ENCODE measurements at places on chromosomes 12 and 14. TPM values are rescaled to one million over a fixed set of nuclear protein-coding genes. Genes with fewer than 3 reads are reported as not detected.
A peak's percentile ranks its signal among the peaks of the same experiment; 100 is the strongest.

HRK gene
- total RNA-seq, result 0.30 TPM

CCDC196 gene
- total RNA-seq, result not detected

IPO4 gene
- 24.8 TPM for total RNA-seq

BCAT1 gene
- total RNA-seq, result 0.36 TPM

DNA sequence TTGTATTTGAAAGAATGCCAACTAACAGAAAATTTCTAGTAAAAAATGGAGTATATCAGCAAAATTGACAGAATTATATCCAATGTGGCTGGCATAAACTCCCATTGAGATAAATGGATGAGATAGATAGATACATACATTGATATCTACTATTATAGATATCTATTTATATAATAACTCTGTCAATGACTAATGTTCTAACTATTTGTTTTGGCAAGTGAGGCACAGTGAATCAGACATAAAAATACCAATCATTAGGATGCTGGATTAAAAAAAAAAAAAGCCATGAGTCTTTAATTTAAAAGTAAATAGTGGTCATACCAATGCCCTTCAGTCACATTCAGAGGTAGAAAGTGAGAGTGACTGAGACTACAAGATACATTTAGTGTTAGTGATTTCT lies 33.7 kb upstream of the GLIPR1 start:
- no peaks in the 10 kb centered on the region for H3K27me3 ChIP-seq
- H3K36me3 ChIP-seq, result no peaks in the 10 kb centered on the region
- no peak for DNase-seq
- no peaks in the 10 kb centered on the region for H3K4me1 ChIP-seq

DNA sequence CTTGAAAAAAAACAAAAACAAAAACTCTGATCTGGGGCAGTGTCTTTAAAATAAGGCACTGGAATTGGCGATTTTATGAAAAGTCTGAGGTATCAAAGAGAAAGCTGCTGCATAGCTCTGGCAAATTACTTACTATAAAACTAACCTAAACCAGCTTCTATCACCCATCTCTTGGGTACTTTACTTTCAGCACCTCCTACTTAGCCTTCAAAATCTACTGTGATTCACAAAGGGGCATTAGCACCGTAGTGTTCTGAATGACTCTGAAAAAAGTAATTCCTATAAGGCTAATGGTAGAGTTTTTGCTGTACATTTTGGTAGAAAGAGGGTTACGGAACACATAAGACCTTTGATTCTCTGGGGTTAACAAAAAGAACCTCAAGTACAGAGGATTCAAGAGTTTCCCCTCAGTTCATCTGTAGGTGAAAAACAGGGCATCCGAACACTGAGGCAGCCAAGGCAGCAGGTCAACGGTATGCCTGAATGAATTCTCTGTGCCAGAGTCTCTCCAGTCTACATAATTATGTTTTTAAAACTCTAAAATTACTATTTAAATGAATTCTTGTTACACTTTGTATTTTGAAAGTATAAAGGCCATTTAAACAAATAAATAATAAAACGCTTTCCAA lies 101.5 kb downstream of the ELK3 start:
- H3K36me3 ChIP-seq, result peaks cover 66% of the 10 kb centered on the region
- H3K4me1 ChIP-seq, result peaks cover 23% of the 10 kb centered on the region
- H3K4me3 ChIP-seq, result no peak overlapping the region
- H3K27ac ChIP-seq, result peak overlapping the region; percentile 60
- DNase-seq, result no peak

DNA sequence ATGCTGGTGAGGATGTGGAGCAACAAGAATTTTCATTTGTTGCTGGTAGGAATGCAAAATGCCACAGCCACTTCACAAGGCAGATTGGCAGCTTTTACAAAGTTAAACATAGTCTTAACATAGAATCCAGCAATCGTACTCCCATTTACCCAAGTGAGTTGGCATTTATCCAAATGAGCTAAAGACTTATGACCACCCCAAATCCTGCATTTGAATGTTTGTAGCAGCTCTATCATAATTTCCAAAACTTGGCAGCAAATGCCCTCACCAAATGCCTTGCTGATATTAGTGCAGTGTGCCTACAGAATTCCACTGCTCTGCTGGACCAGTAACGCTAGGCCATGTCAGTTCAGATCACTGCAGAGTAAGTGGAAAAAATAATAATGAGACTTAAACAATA lies 120.7 kb upstream of the AMIGO2 start:
- peaks cover 78% of the 10 kb centered on the region for H3K4me1 ChIP-seq
- no peak for DNase-seq
- H3K27ac ChIP-seq, result peak overlapping the region; percentile 77
- peaks cover 14% of the 10 kb centered on the region for H3K36me3 ChIP-seq
- H3K27me3 ChIP-seq, result no peaks in the 10 kb centered on the region

DNA sequence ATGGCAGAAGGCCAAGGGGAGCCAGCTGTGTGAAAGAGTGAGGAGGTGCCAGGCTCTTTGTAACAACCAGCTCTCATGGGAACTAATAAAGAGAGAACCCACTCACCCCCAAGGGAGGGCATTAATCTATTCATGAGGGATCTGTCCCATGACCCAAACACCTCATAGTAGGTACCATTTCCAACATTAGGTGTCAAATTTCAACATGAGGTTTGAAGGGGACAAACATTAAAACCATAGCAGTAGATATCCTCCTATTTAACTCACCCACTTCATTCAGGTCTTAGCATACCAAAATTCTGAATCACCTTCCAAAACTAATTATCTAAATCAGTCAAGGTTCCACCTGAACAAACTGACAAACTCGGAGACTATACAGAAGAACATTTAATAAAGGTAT lies 75.3 kb downstream of the PPFIA2 start:
- no peak overlapping the region for H3K27ac ChIP-seq
- H3K27me3 ChIP-seq, result peaks cover 10% of the 10 kb centered on the region
- DNase-seq, result no peak
- no peaks in the 10 kb centered on the region for H3K36me3 ChIP-seq
- H3K4me3 ChIP-seq, result no peak overlapping the region

DNA sequence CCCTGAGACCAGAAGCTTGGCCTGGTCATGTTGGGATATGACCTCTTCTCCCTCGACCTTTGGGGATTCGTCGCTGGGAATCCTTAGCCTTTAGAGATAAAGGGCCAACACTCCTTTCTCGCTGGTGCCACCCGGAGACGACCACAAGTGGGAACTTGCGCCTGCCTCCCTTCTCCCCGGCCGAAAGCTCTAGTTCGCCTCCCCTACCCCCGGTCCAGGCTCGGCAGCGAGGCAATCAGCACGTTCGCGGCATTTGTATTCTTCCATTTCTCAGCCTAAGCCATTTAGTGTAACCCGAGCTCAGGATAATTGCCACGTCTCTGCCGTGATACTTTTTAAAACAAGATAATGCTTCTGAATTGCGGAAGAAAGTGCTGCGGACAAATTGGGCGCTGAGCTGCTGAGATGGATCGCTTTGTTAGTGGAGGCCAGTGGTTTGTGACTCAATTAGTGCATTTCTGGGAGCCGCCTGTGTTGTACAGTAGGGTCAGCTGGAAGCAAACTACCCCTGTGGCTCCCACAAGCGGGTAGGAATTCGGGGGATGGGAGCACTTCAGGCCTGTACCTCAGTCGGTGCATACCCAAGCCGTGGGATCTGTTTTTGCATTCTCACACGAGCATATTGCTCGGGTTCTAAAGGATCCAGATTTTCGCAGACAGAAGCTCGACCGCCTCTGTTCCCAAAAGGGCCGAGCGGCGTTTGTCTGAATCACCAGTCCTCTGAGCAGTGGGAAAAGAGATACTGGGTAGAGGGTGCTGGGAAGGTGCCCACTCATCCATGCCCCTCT lies 6.8 kb upstream of the SIX1 start:
- no peak for DNase-seq
- no peak overlapping the region for H3K27ac ChIP-seq
- H3K27me3 ChIP-seq, result peaks cover 71% of the 10 kb centered on the region
- H3K36me3 ChIP-seq, result peaks cover 10% of the 10 kb centered on the region
- peak overlapping the region; percentile 66 for H3K4me3 ChIP-seq

DNA sequence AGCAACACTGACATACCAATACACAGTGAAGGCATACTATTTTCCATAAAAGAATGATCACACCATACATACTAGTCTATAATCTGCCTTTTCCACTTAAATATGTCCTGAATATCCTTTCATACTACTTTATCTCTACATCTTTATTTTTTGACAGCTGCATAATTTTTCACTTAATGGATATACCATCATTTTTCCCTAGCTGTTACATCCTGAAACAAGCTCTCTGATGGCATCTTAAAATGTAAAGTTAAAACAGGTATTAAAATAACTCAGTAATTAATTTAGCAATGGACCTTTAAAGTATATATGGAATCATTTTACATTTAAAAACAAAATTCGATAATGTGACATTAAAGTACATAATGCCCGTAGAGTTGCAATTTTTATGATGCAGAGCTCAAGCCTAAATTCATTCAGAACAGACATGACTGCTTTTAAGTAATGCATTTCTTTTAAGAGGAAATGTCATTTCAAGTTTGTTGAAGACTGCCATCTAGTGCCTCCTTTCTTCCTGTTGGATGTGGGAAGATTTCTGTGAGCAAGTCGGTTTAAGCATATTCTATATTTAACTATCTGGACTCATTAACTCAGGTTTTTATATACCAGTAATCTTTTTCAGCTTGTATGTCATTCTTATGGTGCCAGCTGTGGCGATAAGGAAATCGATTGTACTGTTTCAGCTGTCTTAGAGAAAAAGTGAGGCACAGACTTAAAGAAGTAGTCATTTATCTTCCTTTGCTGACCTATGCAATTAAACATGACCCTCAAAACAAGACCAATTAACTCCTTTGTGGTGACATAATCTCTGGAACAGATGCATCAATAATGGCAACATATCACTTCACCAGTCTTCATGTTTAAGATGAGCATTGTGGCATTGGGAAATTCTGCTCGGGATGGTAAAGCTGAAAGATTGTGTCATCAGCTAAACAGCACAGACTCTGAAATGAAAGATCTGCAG lies 20.3 kb downstream of the PRICKLE1 start:
- H3K27ac ChIP-seq, result no peak overlapping the region
- H3K4me1 ChIP-seq, result no peaks in the 10 kb centered on the region
- H3K4me3 ChIP-seq, result no peak overlapping the region
- H3K27me3 ChIP-seq, result peaks cover 18% of the 10 kb centered on the region
- no peaks in the 10 kb centered on the region for H3K36me3 ChIP-seq
- DNase-seq, result no peak

GRCh38 chr14:74395094-74395493 lies 30.9 kb downstream of the SYNDIG1L start:
- no peak overlapping the region for H3K27ac ChIP-seq
- H3K27me3 ChIP-seq, result no peaks in the 10 kb centered on the region
- H3K36me3 ChIP-seq, result no peaks in the 10 kb centered on the region
- DNase-seq, result no peak

- H3K4me1 ChIP-seq, result no peaks in the 10 kb centered on the region
- H3K27me3 ChIP-seq, result no peaks in the 10 kb centered on the region
- no peak overlapping the region for H3K4me3 ChIP-seq
- no peak overlapping the region for H3K27ac ChIP-seq
- DNase-seq, result no peak
Observed at GRCh38 chr14:75859746-75860145, 122.0 kb downstream of the TGFB3 start.

DNA sequence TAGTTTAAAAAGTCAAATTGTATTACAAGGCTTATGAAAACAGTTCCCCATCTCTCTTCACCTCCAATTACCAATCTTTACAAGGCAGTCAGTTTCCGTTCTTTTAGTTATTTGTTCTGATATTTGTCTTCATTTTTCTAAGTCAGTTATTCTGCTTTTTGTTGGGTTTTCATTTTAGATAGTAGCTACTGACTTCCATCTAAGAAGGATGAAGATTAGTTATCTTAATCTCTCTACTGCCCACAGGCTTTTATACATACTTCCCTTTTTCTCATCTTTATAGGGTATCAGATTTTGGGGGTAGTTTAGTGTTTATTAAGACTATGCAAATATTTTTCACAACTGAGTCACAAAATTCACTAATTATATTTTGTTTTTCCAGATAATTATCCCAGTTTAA lies 38.4 kb downstream of the FRS2 start:
- H3K27me3 ChIP-seq, result no peaks in the 10 kb centered on the region
- H3K4me3 ChIP-seq, result no peak overlapping the region
- no peak overlapping the region for H3K27ac ChIP-seq
- DNase-seq, result no peak

DNA sequence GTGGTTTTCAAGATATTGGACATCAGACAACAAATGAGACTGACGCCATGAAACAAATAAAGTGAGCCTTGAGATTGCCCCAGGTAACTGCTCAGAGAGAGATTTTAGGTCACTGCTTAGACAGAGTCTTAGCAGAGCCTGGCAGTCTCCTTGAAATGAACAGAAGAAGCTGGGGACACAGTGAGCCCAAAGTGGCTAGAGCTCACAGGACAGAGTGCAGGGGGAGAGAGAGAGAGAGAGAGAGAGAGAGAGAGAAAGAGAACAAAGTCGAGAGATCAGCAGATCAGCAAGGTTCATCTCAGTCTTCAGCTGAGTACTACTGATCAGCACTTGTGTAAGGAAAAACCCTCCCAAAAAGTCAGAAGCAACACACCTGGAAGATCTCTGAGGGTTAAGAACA lies 147.4 kb downstream of the RMST start:
- no peak overlapping the region for H3K4me3 ChIP-seq
- no peaks in the 10 kb centered on the region for H3K36me3 ChIP-seq
- peaks cover 3% of the 10 kb centered on the region for H3K27me3 ChIP-seq
- no peak overlapping the region for H3K27ac ChIP-seq
- no peak for DNase-seq
